ENCODE measurements at places on chromosomes 4 and X. TPM values are rescaled to one million over a fixed set of nuclear protein-coding genes. Genes with fewer than 3 reads are reported as not detected.

The USP26 gene
- polyA plus RNA-seq: not detected

The PAGE2 gene
- not detected for polyA plus RNA-seq

The OFD1 gene
- 7.6 TPM for polyA plus RNA-seq

The WNK3 gene
- polyA plus RNA-seq: 0.14 TPM

The C4orf54 gene
- polyA plus RNA-seq: 0.01 TPM

The SSX3 gene
- polyA plus RNA-seq: not detected

The ZAR1 gene
- not detected for polyA plus RNA-seq

The MUC7 gene
- polyA plus RNA-seq: not detected

GRCh38 chr4:124189545-124189944 lies 523.0 kb downstream of the ANKRD50 start:
- DNase-seq: no peak

DNA sequence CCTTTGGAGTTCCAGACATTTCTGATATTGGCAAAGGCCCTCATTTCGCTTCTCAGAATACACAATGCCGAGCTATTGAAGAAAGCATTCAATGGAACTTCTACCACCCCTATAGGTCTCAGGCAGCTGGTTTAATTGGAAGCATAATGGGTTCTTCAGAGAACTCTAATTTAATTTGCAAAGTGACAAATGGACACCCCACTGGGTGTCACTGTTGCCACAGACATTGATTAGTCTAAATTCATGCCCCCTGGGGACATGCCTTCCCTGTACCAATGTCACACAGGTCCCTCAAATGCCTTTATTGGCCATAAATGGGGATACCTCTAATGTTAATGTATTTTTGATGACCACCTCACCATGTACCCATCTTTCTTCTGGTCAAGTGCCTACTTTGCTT lies 22.9 kb upstream of the TMEM255A start:
- DNase-seq: no peak

DNA sequence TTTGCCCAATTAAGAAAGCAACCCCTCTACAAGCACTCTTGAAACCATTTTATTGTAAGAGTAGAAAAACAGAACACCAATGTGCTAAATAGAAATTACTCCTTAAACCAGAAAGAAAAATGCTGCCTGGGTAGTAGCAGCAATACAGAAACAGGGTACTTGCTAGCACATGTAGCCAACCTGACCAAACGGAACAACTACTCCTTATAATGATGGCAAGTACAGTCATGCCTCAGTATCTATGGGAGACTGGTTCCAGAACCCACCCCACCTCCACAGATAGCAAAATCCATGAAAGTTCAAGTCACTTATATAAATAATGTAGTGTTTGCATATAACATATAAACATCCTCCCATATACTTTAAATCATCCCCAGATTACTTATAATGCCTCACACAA lies 168.8 kb downstream of the ATRX start:
- no peak for DNase-seq

- peak; percentile 87 for DNase-seq
Observed at GRCh38 chrX:21683941-21684340, 25.8 kb upstream of the KLHL34 start.

DNA sequence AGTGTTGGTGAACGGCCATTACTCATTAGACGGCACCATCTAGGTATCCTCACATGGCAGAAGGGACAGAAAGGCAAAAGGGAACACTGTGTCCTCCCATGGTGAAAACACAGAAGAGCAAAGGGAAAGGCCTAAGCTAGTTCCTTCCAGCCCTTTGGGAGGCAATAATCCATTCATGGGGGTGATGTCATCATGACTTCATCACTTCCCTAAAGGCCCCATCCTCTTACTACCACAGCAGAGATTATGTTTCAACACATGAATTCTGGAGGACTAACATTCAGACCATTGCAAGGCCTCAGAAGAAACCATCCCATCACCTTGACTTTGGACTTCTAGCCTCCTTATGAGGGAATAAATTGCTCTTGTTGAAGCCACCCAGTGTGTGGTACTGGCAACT lies 238.2 kb downstream of the MGST2 start:
- no peak for DNase-seq
